ENCODE measurements at places on chromosomes 3 and 15.

GRCh38 chr3:112002096-112002971 is 3.6 kb downstream of the TAGLN3 start:
- peak; percentile 32 for DNase-seq

DNA sequence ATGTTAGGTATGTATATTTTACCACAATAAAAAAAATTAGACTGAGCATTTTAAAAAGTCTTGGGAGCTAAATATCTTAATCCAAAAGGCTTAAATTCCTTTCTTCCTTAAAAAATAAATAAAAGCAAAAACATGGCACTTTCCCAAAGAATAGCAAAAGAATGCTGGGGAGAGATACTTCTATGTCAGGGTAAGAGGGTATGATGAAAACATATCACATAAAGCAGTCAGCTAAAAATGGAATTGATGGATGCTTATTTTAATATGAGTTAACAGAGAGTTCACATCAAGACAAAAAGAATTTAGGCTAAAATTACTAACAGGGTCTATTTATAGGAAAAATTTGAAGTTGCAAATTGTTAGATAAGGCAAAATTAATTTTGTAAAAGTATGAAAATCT is 141.0 kb downstream of the MYLK start:
- DNase-seq: no peak

DNA sequence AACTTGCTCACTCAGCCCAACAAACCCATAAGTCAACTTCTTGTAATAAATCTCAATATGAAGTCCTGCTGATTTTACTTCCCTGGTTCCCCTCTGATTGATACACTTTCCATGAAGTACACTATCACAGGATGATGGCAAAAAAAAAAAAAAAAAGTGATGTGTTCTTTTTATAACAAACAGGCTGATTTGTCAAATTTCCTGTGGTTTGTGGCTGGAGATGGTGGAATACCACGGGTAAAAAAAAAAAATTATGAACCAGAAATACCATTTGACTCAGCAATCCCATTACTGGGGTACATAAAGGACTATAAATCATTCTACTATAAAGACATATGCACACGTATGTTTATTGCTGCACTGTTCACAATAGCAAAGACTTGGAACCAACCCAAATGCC is 10.7 kb upstream of the SERPINI2 start:
- no peak for DNase-seq

DNA sequence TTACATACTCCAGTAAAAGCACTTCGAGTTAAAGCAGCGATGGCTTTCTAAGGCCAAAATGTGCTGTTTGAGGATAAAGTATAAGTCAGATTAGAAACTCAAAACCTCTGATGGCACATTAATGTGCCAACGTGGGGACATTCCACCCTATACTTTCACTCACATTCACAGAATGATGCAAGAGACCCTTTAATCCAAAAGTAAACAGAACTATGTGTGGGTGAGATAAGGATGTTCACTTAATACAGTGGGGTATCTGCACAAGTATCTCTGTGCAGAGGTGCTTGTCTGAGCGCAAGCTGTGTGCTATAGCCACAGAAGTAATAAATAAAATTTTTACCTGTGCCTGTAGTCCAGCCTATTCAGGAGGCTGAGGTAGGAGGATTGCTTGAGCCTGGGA is 100.3 kb upstream of the CHL1 start:
- DNase-seq: no peak
